SK-N-SH (cell line): ENCODE measurements at places on chromosomes 11 and 22.

DNA sequence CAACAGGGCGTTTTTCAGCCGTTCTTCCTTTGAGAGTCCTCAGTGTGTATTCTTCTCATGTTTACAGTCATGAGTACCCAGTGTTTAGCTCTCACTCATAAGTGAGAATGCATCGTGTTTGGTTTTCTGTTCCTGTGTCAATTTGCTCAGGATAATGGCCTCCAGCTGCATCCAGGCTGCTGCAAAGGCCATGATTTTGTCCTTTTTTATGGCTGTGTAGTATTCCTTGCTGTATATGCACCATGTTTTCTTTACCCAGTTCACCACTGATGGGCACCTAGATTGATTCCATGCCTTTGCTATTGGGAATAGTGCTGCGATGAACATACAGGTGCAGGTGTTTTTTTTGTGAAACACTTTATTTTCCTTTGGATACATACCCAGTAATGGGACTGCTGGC is 23.5 kb downstream of the B3GAT1 start:
- no peak for DNase-seq

DNA sequence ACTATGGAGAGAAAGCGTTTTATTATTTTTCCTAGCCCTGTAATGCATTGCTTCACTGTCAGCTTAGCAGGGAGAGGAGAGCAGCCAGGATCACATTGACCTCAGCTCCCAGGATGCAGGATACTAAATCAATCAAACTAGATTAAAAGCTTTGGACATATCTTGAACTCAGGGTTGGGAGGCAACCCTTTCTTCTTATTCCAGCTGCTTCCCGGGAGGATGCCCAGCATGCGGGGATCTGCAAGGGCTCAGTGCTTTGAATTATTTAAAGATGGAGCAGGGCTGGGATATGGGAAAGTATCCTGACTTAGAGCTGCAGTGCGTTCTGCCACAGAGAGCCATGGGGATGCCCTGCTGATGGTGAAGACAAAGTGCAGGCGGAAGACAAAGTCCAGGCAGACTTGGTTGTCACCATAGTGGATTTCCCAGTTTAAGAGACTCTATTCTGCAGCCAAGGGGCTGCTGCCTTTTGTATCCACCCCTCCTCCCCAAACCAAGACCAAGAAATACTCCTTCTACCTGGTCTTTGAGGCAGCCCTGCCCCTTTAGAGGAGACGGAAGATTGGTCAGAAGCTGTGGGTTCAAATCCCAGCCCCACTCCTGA is 1035.0 kb downstream of the TBC1D22A start:
- no peak for DNase-seq

DNA sequence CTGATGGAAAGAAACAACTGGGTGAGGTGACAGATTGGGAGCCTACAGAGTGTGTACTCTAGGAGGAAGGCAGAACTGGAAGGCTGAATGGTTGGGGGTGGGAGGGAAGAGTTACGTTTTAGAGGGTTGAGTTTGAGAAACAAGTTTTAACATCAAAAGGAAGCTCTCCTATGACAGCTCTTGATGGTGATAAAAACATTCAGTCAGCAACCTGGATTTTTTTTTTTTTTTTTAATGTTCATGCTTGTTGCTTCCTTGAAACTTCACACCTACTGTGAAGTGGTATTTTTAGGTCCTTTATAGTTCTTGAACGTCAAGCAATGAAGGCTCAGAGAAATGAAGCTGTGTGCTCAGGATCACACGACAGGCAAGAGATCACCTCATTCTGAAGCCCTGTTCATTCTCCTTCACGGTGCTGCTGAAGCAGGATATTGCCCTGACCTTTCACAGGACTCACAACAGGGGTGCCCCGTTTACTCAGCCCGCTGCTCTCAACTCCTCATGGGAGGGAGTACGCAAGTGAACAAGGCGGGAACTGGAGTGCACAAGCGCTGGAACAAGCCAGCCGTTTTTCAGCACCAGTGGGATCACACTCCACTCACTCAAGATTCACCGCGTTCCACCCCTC is 1.6 kb upstream of the TMEM109 start:
- no peak for DNase-seq

DNA sequence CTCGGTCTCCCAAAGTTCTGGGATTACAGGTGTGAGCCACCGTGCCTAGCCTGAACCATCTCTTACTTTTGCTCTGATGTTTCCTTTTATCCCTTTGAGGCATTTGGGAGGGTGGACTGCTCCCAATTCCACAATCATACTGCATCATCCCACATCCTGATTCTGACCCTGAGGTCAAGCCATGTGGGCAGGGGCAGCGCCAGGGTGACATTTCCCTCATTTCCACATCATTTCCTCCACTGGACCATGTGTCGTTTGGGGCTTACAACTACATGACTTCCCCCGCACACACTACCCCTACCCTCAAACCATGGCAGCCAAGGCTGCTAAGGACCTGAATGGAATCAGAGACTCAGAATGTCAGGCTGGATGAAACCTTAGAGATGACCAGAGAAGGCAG is 26.4 kb upstream of the ZBTB16 start:
- no peak for DNase-seq

GRCh38 chr11:70108250-70108649 is 30.1 kb downstream of the ANO1 start:
- no peak for DNase-seq
